Stimulated activated CD4-positive, alpha-beta T cell treated with anti-CD3 and anti-CD28 coated beads, TNF-alpha, amount 100 ng/mL, for 1 hour (primary cell): ENCODE measurements at places on chromosomes 12 and 14.

- no peak for DNase-seq
Measured at GRCh38 chr14:73741876-73742519, 27.8 kb upstream of the PNMA1 start.

DNA sequence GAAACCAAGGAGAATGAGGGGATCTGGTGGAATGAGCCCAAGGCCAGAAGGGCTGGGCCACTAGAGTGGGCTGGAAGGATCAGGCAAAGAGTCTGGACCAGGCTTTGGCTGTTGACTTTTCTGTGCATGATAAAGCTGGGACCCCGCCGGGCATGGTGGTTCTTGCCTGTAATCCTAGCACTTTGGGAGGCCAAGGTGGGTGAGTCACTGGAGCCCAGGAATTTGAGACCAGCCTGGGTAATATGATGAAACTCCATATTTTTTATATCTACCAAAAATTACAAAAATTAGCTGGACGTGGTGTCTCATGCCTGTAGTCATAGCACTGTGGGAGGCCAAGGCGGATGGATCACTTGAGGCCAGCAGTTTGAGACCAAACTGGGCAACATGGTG, 393 bp upstream of the KLHL33 start:
- no peak for DNase-seq

DNA sequence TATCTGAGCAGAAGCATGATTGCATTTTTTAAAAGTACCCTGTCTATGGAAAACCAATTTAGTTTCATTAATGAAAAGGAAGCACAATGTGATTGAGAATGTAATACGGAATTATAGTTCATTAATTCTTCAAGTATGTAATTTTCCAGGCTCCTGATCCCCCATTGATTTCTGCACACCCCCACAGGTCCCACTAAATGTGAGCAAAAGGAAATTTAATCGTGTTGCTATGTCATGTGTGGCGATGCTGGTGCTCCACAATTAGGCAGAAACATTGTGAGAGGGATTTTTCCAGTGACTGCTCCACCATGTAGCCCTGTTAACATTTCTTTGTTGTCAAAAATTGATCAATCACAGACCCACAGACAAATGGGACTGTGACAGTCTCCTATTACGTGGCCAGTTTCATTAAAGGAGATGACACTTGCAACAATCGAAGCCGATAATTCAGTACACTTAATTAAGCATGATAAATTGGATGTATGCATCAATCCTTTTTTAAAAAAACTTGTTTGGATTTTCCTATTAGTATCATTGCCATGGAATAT, 306.0 kb downstream of the NELL2 start:
- no peak for DNase-seq

GRCh38 chr12:121033625-121034349, 5.3 kb downstream of the OASL start:
- peak; percentile 34 for DNase-seq

DNA sequence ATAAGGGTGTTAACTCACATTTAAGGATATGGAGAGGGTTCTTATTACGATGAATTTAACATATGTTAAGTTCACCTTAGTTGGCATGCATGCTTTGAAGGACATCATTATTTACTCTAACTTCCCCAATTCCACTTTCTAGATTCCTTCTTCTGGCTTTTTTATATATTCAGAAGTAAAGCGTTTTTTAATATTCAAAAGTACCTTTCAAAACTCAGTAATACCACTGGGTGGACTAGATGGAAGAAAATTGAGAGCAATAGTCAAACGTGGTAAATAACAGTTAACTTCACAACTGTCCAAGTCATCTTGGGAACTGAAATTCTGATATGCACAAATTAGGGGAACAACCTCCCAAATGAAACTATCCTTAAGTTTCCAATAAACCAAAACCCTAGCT, 9.1 kb downstream of the SINHCAF start:
- no peak for DNase-seq

DNA sequence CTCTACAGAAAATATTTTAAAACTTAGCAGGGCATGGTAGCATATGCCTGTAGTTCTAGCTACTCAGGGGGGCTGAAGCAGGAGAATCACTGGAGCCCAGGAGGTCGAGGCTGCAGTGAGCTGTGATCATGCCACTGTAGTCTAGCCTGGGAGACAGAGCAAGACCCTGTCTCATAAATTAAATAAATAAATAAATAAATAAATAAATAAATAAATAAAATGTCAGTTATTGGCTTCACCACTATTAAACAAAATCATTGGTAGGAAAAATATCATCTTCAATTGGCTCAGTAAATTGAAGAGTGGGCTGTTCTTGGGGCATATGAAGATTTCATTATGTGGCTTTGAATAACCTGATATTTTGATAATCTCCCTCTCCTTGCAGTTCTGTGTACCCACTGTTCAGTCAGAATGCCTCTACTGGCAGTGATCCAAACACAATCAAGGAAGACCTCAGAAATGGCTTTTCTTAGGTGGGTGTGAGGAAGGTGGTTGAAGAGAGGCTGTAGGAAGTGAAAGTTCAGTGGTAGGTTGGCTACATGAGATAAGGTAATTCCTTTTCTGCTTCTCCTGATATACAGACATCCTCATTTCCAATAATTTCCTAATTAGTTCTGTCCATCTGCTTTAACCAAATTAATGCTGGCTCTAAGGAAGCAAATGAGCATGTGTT, 175.8 kb downstream of the MSRB3 start:
- DNase-seq, result no peak

GRCh38 chr14:90087433-90087832, 25.6 kb downstream of the KCNK13 start:
- DNase-seq, result no peak

- DNase-seq, result no peak
Measured at GRCh38 chr12:64332938-64333337, 57.6 kb downstream of the C12orf56 start.

DNA sequence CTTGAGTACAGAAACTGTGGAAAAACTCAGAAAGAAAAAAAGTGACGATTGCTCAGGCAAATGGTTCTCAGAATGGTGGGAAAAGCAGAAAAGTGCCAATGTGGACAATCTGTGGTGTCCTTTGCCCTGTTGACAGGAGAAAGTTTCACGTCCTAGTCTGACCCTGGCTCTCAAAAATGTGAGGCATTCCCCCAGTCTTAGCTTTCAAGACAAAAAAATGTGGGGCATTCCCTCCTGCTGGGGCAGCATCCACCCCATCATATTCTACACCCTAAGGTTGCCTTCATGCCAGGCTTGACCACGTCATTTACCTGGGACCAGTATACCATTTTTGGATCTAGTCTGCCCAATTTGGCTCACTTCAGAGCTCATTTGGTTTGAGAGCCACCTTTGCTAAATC, 20.7 kb upstream of the ANAPC7 start:
- DNase-seq, result no peak
